ENCODE measurements at places on chromosomes 1 and 21.

GRCh38 chr1:40944841-40945430 is 34.6 kb upstream of the CTPS1 start:
- DNase-seq, result no peak

GRCh38 chr1:220878191-220879075 is 810 bp upstream of the HLX start:
- no peak for DNase-seq

- no peak for DNase-seq
Measured at GRCh38 chr21:31733551-31734149, 1.7 kb upstream of the SCAF4 start.

DNA sequence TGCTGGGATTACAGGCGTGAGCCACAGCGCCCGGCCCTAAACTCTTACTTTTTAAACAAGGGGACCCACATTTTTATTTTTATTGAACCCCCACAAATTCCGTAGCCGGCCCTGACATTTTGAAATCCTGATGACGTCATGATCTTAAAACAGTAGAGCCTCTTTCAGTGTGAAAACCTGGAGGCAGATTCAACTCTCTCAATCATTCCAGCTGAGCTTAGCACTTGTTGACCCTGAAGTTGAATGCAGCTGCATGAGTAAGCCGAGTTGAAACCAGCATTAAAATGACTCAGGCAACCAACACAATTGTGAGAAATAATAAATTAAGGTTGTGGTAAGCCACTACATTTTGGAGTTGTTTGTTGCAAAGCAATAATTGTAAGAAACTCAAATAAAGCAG is 93.9 kb upstream of the ADGRL4 start:
- DNase-seq, result no peak

- no peak for DNase-seq
Measured at GRCh38 chr1:191528275-191528674, 630.0 kb upstream of the RGS18 start.

DNA sequence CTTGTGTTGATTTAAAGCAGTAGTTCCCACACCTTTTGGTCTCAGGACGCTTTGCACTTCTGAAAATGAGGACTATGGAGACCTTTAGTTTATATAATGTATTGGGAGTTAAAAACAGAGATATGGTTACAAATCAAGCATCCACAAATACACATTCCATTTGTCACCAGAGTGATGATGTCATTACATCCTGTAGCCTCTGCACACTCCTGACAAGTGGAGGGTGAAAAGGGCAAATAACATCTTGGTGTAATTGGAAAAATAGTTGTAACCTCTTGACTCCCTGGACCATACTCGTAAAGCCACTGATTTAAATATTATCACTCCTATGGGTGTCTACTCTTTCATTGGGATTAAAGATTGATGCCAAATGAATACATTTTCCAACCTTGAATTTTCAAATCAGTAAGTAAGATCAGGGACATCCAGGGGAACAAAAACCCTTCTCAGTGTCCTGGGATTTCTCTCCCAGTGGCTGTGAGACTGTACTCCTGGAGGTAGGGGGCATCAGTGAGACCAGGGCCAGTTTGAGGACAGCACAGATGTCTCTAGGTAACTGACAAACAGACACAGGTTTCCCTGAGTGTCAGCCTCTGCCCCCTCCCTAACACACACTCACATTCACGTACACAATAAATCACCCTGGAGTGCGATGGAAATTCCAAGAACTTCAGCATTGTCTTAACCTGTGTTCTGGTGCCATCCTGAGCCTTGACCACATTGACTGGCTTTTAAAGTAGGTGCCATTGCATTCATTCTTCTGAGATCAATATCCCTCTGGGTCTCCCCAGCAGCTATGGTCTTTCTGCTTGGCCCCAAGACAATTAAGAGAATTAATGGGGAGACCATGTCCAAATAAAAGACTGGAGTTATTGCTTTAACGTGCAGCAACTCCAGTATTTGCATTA is 63.0 kb downstream of the NR5A2 start:
- DNase-seq, result peak; percentile 1

- DNase-seq, result no peak
Measured at GRCh38 chr1:229114315-229114714, 156.6 kb upstream of the RAB4A start.

GRCh38 chr21:32001390-32001789 is 128.6 kb downstream of the HUNK start:
- no peak for DNase-seq

- DNase-seq, result no peak
Measured at GRCh38 chr1:78536427-78536826, 45.7 kb downstream of the PTGFR start.

DNA sequence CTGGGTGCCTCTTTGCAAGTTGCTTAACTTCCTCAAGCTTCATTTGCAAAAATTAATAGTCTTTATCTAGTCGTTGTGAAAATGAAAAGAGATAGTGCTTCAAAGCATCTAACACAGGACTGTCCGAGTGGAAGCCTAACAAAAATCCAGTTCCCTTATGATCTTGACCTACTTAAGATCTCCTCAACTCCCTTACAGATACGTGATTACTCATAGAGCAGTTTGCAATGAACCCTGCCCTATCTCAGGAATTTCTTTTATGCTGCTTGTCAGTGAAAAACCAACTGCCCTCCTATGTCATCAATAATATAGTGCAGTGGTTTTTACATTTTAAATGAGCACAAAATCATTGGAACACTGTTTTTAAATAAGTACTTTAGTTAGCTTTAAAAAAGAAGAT is 314.3 kb downstream of the BACH1 start:
- no peak for DNase-seq

GRCh38 chr1:59691261-59691660 is 123.5 kb upstream of the HOOK1 start:
- DNase-seq, result no peak

- no peak for DNase-seq
Measured at GRCh38 chr1:87683196-87683956, 354.7 kb downstream of the LMO4 start.

- no peak for DNase-seq
Measured at GRCh38 chr1:58438468-58438867, 108.1 kb downstream of the OMA1 start.

DNA sequence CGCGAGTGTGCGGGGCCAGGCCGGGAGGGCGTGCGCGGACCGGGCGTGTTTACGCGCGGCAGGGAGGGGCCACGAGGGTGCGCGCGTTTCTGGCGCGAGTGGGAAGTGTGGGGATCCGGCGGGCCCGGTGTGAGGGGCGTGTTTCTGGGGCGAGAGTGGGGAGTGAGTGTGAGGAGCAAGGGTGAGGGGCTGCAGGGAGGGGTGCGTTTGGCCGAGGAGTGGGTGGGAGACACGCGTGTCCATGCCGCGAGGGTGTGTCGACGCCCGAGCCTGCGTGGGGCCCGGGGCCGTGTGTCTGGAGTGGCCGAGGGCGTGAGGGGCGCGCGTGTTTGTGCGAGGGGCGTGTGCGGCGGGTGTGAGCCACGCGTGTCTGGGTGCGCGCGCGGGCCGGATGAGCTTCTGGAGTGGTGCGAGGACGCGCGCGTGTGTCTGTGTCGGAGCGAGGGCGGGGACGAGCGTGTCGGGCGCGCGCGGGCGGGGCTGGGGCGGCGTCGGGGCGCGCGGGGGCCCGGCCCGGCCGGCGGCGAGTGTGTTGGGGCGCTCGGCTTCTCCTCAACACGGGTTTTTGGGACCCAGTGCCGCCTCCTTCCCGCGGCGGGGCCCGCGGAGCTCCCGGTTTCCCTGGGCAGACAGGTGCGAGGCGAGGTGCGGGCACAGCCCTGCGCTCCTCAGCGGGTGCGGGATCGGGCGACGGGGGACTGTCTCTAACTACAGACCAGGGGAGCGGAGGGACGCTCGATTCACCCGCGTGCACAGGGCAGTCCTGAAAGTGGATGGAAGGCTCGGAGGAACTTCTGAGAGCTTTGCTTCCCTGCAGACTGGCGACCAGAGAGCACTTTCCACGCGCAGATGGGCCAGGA is 65.8 kb upstream of the VAMP3 start:
- DNase-seq, result peak; percentile 63

- no peak for DNase-seq
Measured at GRCh38 chr1:7905262-7905661, 35.4 kb downstream of the TNFRSF9 start.

DNA sequence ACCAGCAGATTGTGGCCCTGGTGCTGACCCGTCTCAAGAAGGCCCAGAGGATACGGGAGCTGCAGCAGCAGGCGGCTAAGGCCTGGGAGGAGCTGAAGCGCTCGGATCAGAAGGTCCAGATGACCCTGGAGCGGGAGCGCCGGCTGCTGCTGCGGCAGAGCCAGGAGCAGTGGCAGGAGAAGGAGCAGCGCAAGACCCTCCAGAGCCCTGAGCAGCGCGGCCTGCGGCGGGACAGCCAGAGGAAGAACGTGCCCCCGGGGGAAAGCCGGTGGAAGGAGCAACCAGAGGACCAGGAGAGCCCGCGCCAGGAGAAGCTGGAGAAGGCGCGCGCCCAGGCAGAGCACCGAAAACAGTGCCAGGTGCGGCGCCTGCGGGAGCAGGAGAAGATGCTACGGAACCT is 1.0 kb downstream of the CCDC185 start:
- no peak for DNase-seq

DNA sequence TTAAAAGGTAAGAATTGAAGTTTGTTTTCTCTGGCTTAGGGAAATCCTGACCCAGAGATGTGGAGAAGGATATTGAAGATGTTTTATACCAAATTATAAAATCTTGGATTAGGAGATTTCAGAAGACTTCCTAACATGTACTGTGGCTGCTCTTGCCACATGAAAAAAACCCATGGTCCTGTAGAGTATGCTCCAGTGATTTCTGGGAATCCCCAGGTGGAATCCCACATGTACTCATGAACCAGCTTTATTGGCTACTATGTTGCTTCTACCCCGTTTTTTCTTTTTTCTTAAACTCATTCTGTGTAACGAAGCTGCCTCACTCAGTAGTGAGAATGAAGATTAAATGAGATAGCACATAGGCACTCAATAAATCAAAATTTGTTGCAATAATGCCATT is 132.7 kb upstream of the SGIP1 start:
- no peak for DNase-seq

DNA sequence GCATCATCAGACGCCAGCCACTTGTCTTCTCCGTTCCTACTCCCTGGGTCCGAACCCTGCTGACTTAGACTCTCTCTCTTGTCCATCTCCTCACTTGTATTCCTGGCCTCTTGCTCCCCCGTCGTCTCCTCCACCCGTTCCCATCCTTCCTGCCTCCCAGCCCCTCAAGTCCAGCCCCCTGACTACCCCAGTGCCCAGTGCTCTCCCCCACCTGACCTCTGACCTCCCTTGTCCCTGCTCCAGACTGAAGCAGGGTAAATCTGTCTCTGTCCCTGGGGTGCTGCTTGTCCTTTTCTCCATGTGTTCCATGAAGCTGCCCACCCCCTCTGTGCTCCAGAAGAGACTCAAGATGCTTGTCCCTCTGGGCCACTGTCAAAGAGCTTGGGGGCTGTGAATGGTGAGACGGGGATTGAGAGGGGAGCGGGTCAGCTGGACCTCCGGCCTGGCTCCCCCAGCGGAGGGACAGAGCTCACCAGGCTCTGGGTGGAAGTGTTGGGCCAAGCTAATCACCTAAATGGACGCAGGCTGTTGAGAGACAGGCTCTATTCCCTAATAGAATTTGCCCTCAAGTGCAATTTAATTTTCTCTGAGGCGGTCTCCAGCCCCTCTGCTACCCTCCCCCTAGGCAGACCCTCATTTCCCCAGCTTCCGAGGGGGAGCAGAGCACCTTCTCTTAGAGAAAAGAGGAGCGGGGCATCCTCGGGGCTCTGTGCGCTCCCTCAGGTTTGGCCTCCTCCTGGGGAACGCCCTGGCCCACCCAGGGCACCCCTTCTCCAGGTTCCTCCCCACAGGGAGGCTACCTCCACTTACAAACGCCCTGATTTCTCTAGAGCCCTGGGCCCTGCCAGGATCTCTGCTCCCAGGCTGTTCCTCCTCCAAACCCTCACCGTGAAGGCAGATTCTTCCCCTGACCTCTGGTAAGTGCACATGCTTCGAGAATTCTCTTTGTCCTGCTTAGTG is 11.0 kb upstream of the LHX4 start:
- no peak for DNase-seq

DNA sequence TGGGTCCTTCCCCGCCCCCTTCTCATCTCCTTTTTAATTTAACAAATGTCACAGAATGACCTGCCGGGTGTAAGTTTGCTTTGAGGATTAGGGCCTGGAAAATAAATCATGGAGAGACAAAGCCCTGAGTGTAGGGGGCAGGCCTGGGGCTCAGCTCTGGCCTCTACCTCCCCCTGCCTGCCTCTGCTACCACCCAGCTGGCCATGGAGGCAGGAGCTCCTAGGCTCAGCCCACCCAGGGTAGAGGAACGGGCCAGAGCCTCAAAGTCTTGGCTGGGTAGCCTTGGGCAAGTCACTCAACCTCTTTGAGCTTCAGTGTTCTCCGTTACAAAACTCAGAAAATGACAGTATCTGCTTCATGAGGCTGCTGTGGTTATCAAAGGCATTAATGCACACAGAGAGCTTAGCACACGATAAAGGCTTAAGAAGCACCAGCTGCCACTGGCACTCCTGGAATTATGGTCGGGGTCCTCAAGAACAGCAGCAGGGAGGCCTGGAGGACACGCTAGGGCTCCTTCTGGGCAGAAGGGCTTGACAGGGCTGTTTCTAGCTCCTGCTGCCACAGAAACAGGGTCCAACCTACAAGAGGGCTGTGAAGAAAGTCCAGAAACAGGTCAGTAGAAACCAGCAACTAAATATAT is 39.0 kb downstream of the LRP8 start:
- DNase-seq, result no peak

- no peak for DNase-seq
Measured at GRCh38 chr1:61337441-61337951, 255.1 kb downstream of the NFIA start.

DNA sequence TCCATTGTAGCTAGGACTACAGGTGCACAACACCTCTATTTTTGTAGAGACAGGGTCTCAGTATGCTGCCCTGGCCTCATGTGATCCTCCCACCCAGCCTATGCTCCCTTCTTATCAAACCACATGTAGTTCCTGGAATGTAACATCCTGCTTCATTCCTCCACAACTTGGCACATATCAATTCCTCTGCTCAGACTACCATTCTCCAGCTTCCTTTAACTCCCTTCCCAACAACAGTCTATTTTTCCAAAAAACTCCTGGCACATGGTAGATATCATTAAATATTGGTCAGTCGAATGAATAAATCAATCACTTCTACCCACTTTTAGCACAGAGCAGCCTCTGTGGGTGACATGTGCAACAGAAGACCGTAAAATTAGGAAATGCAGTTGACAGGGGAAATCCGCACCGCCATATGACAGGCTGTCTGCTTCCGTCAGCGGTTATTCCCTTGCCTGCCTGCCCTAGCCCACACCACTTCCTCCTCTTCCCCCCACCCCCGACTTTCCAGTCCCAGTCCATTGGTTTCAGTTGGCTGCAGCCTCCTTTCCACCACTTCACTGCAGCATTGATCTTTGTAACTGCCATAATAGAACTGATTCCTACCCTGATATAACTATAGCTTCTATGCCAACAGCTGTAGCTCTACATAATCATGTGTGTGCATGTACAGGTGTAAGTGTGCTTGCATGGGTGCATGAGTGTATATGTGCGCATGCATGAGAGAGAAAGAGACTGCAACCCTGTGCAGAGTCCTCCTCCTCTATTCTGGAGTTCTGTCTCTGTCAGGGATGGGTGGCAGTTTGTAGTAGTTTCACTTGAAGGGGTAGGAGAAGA is 6.8 kb upstream of the AKR1A1 start:
- DNase-seq, result peak; percentile 84

- no peak for DNase-seq
Measured at GRCh38 chr1:59379371-59379728, 82.5 kb downstream of the FGGY start.

All from CD4-positive, alpha-beta T cell treated with Interleukin-1 beta for 1 hour (primary cell).